Hematopoietic multipotent progenitor cell treated with erythropoietin and hydrocortisone succinate and interleukin-3 and kit ligand, for 8 days (in vitro differentiated cells): ENCODE measurements at places on chromosomes 11 and 22.

- no peak for DNase-seq
Measured at GRCh38 chr11:57260937-57261783, 24.1 kb upstream of the APLNR start.

GRCh38 chr22:20783844-20784723 lies 10.2 kb downstream of the SERPIND1 start:
- DNase-seq, result peak; percentile 87

DNA sequence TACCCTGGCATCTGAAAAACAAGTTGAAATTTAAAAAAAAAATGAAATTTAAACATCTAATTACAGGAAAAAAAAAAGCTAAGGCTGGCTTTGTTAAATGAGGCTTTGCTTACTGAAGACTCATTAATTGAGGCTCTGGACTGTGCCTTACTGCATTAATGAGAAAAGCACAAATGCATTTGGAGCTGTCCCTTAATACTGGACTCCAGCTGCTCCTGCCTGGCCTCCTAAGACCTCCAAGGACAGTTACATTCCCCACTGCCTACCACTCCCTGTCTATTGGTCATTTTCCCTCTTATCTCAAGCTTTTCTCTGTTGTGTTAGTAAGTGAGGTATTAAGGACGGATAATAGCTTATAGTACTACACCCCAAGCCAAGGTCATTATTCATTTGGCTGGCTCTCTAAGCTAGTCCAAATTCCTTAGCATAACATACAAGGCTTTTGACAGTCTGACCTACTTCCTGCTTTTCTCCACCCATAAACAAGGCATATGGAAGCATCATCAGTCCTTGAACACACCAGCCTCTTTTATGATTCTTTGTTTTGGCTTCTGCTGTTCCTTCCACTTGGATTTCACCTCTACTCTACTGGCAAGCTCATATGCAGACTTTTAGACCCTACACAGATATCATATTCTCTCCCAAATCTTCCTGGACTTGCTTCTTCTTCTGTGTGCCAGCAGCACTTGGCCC lies 62.5 kb downstream of the USP35 start:
- no peak for DNase-seq

GRCh38 chr11:128644576-128644975 lies 49.3 kb upstream of the FLI1 start:
- DNase-seq, result no peak

DNA sequence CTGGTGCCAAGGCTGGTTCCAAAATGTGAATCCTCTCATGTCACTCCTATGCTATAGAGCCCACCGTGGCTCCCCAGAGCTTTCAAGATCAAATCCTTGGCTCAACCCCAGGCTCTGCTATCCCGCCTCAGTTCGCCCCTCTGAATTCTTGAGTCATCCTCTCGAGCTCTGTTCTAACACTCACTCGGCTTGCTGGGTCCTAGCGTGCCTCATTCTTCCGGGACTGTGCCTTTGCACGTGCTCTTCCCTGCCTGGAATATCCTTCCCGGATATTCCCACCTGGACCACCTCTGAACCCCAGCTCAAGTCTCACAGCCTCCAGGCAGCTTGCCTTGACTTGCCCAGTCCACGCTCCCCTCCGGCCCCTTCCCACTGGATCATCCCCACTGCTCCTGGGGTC lies 13.0 kb downstream of the KCTD17 start:
- DNase-seq, result no peak

DNA sequence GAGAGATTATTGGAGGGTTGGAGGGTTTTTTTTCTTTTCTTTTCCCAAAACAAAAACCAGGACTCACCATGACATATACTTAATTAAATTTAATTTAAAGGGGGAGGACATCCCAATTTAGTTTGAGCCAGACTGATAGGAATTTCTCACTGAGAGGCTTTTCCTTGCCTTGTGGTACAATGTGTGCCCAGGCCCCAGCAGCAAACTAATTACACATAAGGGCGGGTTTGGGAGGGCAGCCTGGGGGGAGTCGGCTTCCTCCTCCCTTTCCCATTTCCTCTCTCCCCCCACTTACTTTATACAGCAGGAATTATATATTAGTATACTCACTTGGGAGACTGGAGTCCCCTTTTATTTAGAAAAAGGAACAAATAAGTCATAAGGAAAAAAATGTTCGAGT lies 2.9 kb downstream of the TEAD1 start:
- no peak for DNase-seq

DNA sequence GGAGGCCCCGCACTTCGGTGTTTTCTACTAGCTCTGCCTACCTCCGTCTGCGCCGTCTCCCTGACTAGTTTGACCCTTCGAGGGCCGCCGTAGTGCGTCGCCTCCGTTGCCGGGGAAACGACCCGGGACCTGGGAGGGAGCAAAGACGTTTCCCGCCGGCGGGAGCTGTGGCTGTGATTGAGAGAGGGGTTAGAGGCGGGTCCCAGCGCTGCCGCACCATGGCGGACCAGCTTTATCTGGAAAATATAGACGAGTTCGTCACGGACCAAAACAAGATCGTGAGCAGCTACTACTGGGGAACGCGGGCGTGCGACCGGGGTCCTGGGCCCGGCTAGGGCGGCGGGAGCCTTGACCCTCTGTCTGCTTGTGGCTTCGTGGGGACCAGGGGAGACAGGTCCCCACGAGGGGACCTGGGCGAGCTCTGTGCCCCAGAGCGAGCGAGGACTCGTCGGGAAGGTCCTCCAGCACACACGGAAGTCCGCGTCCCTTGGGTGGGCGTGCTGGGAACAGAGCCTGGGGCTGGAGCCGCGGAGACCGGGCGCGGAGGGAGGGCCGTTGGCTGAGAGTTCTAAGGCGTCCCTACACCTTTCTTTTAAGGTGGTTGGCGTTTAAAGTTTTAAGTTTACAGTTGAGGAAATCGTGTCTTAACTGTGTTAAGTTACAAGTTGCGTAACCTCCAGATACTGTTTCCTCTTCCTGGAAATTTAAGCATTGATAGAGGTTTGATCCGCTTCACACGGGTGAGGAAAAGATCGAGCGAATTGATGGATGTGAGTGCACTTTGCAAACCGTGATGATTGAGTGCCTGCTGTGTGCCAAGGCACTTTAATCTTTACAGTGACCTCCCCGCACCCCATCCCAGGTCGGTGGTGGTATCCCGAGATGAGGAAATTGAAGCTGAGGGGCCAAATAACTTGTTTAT lies at the start of gene POLD3:
Gene POLD3, plus strand, starts transcription at position 142 of the 922 bp plus-strand sequence. Its CDS starts 77 bp downstream, at position 219.
- peak; percentile 93 for DNase-seq

GRCh38 chr22:39598017-39598965 lies 27.7 kb downstream of the CACNA1I start:
- peak; percentile 28 for DNase-seq

DNA sequence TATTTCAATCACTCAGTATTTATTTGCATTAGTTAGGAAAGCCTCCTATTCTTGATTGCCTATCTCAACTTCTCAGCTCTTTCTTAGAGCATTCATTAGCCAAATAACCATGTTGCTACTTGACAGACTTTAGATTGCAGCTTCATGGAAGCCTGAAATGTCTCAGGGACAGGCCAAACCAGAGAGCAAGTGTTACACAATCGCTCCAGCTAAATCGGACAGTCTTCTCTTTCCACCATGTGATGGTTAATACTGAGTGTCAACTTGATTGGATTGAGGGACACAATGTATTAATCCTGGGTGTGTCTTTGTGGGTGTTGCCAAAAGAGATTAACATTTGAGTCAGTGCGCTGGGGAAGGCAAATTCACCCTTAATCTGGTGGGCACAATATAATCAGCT lies 106.5 kb upstream of the DRD2 start:
- no peak for DNase-seq

- DNase-seq, result no peak
Measured at GRCh38 chr11:130403271-130403804, 25.1 kb downstream of the ADAMTS8 start.

GRCh38 chr11:132147464-132147863 lies 777.0 kb downstream of the NTM start:
- DNase-seq, result no peak

DNA sequence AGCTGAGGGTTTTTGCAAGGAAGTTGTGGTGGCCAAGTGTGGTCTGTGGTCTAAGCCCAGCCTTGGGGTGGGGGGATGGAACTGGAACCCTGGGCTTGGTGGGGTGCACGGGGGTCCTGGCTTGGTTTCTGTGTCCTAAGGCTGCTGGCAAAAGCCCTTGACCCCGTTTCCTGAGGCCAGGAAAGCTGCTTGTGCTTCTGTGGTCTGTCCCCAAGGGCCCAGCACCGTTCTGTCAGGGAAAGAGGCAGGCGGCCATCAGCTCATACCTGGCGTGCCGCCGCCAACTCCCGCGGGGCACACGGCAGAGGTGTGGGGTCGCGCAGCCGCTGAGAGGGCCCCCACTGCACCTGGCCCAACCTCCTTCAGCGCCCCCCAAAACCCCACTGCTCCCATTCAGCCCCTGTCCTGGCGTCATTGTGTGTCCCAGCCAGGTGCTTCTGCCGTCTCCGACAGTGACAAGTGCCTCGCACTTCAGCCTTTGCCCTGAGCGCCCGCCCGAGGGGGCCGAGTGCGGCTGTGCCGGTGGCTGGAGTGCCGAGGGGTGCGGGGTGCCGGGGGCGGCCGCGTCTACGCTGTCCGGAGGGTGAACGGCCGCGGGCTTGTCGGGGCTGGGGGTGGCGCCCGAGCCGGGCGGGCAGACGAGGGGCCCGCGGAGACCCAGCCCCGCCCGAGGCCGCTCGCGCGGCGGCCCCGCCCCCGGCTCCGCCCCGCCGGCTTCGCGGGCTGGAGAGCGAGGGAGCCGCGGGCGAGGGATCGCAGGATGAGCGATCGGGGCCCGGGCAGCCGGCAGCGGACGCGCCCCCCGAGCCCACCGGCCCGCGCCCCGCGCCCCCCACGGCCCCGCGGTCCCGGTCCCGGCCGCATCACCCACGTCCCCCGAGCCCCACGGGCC lies at the start of gene CNIH2:
Gene CNIH2, plus strand, starts transcription at position 705 of the 892 bp plus-strand sequence. CDS start 282 bp downstream, outside the sequence.
- DNase-seq, result no peak

DNA sequence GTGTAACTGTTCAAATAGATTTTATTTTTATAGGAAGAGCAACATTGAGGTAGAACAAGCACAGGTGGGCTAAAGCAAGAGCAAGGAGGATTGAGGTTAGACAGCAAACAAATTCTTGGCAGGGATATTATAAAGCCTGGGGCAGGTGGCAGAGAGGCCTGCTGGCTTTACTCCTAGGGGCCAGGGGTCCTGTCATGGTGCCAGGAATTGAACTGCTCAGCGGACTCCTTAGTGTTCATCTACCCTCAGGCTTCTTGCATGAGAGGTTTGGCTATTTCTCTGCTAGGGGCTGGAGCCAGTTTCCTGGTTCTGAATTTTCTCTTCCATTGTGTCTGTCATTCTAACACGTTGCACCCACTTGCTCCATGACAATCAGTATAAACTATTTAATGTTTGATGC lies 217.2 kb upstream of the NCAM1 start:
- no peak for DNase-seq

- DNase-seq, result no peak
Measured at GRCh38 chr22:23029521-23030228, 40.6 kb upstream of the GNAZ start.

DNA sequence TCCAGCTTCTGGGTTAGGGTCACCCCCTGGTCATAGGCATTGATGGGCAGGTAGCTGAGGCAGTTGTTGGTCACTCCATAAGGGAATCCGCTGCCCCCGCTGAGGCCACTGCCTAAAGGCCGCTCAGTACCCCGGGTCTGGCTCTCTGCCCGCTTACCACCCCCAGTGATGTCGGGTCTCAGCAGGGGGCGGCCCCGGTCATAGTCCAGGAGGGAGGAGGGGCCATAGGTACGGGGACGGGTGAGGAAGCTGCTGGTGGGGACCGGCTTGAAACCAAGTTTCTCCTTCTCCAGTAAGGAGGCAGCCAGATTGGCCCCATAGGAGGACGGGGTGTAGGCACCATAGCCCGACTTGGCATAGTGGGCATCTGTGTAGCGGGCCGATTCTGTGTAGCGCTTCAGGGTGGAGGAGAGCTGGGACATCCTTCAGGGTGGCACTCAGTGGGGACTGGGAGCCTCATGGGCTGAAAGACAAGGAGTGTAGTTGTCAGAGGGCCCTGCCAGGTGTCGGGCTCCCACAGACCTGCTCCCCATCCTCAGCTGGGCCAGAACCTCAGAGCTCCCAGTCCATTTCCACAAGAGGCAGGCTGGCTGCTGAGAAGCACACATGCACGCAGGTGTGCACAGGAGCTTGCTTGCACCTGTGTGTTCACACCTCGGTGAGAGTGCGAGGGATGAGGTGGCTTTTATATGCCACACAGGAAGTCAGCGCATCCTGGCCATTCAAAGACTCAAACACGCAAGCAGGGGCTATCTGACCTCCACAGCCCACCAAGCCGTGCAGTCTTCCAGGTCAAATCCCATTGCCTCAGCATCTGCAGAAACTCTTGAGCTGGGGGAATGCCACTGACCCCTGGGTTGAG lies 8.2 kb downstream of the USP2 start:
- no peak for DNase-seq

GRCh38 chr22:27152033-27152432 lies 494.6 kb downstream of the MIAT start:
- DNase-seq, result no peak

DNA sequence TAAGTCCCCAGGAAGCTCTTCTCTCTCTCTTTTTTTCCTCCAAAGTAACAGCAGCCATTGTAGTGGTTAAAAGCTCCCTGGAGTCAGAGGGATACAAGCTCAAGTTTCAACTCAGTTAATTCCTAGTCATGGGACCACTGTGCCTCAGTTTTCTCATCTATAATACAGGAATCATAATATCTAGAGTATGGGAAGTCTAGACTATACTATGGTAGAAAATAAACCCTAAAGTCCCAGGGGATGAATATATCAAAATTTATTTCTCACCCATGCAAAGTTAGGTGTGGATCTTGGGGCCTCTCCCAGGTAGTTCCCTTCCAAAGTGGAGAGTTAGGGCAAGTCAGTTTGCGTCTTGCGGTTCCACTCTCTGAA lies 33.7 kb downstream of the C11orf58 start:
- no peak for DNase-seq

DNA sequence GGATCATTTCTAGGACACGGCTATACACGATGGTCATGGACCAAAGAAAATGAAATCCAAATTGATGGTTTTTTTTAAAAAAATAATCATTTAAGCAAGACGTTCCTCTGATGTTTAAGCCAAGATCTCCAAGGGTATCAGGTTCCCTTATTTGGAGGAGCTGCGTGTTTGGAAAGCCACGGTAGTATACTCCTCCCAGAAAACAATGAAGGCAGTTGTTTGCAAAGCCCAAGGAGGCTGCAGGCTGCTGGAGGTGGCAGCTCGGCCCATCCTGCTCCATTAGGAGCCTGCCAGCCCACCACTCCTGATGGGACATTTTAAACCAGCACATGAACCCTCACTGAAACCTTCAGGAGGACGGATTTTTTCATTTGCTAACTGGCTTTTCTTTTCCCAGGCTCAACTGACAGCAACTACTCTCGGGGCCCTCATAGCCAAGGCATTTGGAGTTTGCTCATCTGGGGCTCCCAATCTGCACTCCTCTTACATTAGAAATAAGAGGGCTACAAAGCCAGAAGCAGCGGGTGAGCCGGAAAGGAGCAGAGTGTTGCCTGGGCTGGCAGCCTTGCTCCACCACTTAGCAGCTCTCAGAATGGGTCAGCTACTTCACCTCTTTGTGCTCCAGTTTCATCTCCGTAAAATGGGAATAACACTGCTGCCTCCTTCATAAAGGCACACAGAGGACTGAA lies 58.4 kb downstream of the ABTB2 start:
- no peak for DNase-seq

DNA sequence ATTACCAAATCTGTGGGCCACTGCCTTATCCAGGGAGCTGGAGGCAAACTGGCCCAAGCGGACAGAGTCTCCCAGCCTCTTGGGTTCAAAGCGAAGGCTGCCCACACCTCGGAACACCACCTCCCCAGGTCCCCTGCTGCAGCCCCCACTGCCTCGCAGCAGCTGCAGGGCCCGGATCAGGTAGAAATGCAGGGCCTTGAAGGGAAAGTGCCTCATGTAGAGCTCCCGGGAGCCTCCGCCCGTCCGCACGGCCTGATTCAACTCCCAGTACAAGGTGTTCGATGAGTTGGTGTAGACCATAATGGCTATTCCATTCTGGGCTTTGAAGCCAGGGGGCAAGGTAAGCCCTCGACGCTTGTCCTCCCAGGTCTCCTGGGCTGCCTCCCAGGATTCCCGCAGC lies 2.0 kb downstream of the ART5 start:
- DNase-seq, result no peak
